ENCODE measurements at places on chromosomes 6 and 20.

DNA sequence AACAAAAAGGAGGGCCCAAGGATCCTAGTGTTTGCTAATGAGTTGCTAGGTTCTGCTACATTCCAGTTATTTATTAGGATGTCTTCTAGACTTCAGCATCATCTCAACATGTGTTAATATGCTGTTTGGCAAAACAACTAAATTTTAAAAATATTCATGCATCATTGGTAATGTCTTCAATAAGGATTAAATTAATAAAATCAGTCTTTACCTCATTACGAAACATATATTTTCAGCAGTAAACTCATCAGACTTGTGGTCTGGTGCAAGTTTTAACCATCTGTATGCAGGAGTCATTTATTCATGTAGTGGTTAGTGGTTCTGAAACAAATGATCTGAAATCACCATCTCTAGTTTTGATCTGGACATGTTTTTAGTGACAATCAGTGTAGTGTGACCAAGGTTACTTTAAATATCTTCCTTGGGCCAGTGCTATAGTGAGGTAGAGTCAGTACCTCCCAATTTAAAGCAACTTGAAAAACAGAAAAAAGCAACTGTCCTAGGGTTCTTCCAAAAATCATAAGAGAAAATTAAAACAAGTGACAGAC is 85.0 kb upstream of the KCNK16 start:
- DNase-seq: no peak

DNA sequence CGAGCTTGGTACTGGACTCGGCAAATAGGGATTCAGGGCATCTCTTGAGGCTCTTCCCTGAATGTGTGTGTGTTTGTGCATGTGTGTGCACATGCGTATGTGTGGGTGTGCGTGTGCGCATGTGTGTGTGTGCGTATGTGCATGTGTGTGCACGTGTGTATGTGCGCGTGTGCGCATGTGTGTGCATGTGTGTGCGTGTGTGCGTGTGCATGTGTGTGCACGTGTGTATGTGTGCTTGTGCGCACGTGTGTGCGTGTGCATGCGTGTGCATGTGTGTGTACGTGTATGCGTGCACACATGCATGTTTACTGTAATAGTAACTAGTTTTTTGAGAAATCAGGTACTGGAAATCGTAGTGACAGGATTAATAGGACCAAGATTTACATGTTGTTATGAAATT is 117.7 kb downstream of the SMOC2 start:
- no peak for DNase-seq

DNA sequence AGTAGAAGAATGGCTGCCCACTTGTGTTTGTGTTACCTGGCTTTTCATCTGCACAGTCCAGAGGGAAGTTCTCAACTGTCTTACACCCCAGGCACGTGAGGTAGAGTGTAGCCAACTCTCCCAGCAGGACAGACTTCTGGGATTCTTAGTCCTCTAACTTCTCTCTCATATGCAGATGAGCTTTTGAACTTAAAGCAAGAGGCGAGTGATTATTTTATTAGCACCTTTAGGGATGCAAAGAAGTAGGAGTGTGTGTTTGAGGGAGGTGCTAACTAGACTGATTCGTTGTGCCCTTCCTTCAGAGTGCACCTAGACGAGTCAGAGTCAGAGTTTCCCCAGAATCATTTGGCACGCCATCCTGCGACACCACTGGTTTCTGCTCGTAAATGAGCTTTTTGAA is 10.8 kb downstream of the CDYL start:
- no peak for DNase-seq

DNA sequence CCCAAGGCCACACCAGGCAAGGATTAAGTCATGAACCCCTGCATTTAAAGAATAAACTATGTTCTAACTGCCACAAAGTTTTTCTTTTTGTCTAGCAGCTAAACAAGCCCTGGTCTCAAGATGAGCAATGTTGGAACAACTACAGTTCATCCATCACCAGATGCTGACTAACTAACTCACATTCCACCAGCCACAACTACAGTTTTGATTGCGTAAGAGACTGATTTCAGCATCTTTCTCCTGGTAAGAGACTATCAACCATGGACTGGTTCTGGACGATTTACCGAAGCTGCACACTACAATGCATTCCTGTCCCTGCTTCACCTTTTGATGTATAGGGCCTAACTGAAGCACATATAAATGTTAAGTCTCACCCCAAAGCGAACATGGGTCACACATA is 43.0 kb downstream of the F13A1 start:
- no peak for DNase-seq
